ENCODE measurements at places on chromosomes 16 and 17.

DNA sequence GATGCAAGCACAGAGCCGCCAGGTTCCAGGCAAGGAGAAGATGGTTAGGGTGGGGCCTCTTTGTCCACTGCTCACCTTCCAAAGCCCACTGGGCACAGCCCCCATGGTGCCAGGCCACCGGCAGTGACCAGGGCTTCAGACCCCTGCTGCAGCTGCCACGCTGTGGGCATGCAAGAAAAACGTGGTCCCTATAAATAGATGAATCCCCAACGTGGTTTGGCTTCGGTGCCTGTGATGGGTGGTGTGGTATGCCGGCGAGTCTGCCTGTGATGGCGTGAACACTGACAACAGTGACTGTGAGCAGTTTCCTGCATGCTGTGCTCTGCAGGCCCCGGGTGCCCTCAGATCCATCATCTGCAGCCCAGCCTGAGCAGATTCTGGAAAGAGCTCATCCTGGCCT lies 36.6 kb downstream of the RAB11FIP4 start:
- DNase-seq: no peak

DNA sequence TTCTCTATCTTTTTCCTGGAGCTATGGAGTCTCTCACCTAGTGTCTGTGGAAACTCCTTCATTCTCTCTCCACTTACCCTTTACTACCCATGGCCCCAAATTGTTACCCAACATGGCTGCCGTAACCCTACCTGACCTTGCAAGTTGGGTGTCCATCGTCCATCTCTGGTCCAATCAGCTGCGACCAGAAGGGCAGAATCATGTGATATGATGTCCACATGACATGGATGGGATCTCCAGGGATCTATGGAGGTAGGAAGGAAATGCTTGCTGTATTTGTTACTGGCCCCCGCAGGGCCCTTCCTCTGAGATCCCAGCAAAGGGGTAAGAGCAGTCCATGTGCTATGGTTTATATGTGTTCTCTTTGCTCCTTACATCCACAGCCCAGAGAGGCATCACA lies 8.0 kb upstream of the DRC7 start:
- no peak for DNase-seq

- peak; percentile 38 for DNase-seq
Measured at GRCh38 chr16:53159781-53160436, 105.1 kb downstream of the CHD9 start.

DNA sequence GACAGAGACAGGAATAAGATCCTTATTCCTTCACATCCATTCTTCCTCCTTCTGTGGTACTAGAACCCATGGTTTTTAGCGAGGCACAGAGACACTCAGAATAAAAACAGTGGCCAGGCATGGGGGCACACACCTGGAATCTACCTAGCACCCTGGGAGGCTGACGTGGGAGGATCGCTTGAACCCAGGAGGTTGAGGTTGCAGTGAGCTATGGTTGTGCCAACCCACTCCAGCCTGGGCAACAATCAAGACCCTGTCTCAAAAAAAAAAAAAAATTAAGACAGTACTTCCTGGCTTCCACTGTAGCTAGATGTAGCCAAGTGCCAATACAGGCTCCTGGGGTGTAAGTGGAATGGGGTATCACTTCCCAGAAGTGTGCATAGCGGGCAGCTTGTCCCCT lies 7.4 kb upstream of the SPNS1 start:
- no peak for DNase-seq

DNA sequence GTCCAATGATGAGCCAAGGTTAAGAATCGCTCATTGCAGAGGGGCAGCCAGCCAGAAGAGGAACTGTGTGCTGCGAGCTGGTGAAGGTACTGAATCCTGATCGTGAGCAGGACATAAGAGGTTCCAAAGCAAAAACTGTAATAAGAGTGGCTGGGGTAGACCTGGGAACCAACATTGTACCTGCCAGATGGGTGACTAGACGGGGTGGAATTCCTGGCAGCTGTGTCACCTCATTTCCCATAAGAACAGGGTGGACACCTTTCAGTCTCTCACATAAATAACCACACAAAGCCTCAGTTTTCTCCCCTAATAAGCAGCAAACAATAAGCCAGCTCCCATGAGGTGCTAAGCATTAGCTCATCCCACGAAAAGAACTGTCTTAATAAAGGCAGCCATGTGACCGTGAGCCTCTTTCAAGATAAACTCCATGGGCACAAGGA lies 290.3 kb downstream of the SOX9 start:
- no peak for DNase-seq

GRCh38 chr16:58670177-58670576 lies 14.4 kb downstream of the SLC38A7 start:
- no peak for DNase-seq

GRCh38 chr17:2865228-2865627 lies 69.0 kb downstream of the RAP1GAP2 start:
- DNase-seq: no peak

DNA sequence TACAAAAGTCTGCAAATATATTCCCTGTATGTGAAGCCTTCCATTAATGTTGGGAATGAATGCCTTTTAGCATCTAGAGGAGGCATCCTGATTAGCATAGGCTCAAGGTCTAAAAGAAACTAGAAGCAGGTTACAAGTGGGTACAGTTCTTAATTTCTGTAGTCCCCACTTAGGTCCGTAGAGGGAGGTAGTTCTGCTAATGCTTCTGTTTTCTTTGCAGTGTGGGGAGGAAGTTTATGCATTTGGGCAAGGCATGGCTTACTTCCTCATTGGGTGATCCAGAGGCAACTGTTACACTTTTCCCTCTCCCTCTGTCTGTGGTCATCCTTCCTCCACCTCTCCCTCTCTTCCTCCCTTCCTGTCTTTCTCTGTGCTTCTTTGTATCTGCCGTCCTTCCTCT lies 108.4 kb upstream of the ZKSCAN2 start:
- no peak for DNase-seq

- no peak for DNase-seq
Measured at GRCh38 chr17:79508291-79508716, 102.5 kb downstream of the RBFOX3 start.

DNA sequence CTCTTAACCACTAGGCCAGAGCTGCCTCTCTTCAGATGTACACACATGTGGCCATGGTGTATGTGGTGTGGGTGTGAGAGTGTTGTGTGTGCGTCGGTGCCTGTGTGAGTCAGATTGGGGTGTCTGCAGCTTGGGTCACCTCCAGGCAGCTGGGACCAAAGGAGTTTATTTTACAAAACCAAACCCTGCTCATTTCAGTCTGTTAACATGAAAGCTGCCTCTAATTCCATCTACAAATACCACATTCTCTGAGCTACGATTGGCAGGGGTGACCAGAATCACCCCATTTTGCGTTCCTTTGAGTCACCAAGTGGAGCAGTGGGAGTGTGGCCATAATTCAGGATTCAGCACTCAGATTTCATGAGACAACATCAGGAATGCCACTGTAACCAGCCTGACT lies 105.3 kb downstream of the IRX5 start:
- DNase-seq: no peak

- no peak for DNase-seq
Measured at GRCh38 chr17:78127888-78128550, 536 bp downstream of the TMC6 start.

- no peak for DNase-seq
Measured at GRCh38 chr17:79018370-79018695, 5.6 kb upstream of the C1QTNF1 start.

- DNase-seq: no peak
Measured at GRCh38 chr17:34154961-34155730, 99.9 kb upstream of the CCL2 start.

- DNase-seq: no peak
Measured at GRCh38 chr17:62941358-62941991, 24.6 kb upstream of the TANC2 start.

- DNase-seq: no peak
Measured at GRCh38 chr17:66655861-66656260, 179.1 kb upstream of the CACNG5 start.

DNA sequence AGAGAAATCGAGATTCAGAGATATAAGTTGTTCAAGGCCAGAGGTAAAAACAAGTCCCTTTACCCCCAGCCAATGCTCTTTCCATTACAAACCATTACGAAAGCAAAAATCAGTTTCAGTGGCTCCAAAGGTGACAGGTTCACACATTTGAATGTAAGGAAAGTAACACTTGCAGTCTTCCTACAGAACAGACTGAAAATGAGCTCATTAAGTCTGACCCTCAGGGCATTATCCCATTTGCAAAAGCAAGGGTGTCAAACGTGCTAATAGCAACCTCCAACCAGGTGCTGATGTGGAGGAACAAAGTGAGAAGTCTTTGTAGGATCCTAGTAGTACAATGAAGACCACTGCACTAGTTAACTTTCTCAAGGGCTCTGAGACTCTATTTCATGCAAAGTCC lies 65.2 kb downstream of the XPO6 start:
- no peak for DNase-seq

DNA sequence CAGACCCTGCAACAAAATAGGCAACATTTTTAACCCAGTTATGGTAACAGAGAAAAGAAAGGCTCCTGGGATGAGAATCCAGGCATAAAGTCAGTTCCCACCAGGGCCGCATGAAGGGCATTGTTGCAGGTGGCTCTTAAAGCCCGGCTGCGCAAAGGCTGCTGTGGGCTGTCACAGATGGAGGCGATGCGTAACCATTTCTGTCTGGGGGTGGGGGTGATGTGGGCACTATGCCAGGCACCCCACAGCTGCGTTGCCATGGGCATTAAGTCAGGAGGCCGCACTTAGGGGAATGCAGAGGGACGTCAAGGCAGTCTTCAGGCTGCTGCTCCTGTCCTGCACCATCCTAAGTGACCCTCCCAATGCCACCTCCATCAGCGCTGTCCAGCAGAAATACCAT lies 228.4 kb downstream of the CPPED1 start:
- DNase-seq: no peak

DNA sequence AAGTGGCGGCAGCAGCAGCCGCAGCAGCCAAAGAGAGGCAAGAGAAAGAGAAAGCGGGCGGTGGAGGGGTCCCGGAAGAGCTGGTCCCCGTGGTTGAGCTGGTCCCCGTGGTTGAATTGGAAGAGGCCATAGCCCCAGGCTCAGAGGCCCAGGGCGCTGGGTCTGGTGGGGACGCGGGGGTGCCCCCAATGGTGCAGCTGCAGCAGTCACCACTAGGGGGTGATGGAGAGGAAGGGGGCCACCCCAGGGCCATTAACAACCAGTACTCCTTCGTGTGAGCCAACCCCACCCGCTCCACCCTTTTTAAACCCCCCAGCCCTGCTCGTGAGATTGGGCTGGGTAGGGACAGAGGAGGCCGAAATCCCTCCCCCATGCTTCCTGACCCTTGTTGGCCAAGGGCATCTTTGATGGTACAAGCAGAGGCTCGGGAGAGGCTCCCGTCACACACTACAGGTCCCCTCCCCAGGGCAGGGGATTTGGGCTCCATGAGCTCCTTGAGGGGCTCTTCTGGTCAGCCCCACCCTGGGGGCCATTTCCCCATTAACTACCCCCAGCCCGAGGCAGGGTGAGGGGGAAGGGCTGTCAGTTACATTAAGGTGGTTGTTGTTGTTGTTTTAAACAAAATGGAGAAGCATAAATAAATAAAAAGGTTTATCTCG lies 4.6 kb upstream of the ATP2A1 start:
- DNase-seq: no peak

DNA sequence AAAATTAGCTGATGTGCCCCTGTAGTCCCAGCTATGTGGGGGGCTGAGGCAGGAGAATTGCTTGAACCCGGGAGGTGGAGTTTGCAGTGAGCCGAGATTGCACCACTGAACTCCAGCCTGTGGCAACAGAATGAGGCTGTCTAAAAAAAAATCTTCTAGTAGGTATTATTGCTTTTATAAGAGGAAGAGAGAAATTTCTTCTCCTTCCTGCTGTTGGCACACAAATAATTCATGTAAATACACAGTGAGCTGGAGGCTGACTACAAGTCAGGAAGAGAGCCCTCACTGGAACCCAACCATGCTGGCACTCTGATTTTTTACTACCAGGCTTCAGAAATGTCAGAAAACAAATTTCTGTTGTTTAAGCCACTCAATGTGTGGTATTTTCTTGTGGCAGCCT lies 6.7 kb downstream of the PRDM7 start:
- DNase-seq: no peak

DNA sequence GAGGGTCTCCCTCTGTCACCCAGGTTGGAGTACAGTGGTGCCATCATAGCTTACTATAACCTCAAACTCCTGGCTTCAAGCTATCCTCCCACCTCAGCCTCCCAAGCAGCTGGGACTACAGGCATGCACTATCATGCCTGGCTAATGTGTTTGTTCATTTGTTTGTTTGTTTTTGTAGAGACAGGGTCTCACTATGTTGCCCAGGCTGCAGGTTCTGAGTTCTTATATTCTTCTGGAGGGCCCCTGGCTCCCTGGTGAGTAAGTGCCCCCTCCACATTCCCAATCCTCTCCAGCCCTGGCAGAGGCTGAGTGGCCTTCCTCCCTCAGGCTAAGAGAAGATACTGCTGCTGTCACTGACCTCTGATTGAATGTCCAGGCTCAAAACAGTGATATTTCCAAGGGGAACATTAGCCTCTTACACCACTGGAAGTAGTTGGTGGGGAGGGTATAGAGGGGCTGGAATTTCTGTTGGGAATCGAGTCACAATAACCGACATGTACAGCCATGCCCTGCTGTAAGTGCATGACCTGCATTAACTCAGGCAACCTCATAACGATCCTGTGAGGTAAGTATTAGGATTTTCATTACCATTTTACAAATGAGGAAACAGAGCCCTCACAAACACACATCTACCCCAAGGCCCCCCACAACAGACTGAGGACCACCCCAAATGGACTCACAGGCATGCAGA lies 2.7 kb upstream of the ETV4 start:
- DNase-seq: no peak

DNA sequence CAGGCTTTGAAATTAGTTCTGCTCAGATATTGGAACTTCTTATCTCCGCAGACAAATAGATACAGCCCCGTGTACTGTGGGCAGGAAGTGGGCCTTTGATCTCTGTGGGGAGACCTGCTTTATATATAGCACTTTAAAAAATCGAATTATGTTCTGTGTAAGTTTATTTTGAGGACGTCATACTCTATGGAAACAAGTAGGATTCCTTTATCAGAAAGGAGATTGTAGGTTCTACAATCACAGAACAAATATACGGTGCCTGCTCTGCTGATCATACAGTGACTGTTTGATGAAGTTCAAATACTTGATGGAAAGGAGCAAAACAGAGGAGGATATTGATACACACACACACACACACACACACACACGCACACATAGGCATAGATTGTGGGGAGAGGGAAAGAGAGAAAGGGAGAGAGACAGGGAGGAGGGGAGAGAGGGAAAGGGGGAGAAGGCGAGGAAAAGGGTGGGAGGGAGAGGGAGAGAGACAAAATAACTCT lies 14.7 kb upstream of the TMEM220 start:
- no peak for DNase-seq

DNA sequence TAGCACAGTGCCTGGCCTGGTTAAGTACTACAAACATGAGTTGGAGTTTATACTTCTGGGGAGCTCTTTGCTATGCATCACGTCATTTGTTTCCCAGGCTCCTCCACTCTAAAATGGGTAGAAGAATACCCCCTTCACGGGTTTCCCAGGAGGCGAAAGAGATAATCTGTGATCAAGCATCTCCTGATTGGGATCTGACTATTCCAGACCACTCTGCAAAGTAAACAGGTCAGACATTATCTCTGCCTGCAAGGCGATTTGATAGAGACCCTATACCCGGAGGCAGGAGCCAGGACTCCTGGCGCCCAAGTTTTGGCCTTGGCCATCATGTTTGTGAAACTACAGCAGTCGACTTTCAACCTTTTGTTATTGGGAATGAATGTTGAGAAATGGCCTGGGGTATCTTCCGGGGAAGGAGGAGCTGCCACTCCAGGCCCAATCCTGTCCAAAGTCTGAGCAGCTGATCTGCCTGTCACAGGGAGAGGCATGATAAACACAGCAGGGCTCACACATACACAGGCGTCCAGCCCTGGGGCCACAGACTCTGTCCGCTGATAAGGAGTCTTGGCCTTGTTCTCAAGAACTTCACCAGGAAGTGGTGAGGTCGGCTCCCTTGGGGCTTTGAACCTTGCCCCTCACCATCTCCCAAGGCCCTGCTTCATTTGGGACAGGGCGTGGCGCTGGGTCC lies 199.9 kb downstream of the MAF start:
- DNase-seq: no peak

All from NCI-H1694 treated with DMSO at 0.1 percent for 48 hours (cell line).